Sigmoid colon (tissue), 7 donors: ENCODE measurements at places on chromosomes 7 and 10. TPM values are rescaled to one million over a fixed set of nuclear protein-coding genes. Genes with fewer than 3 reads are reported as not detected.

Gene FAM221A
- 10.7 TPM for total RNA-seq

Gene RHOBTB1
- 8.6 TPM for total RNA-seq

- DNase-seq: peak; percentile 86
Observed at GRCh38 chr10:71748671-71749191, 24.6 kb downstream of the VSIR start.

Gene TRIM8
- total RNA-seq: 70.8 TPM

GRCh38 chr10:62063795-62064472 is 162.4 kb downstream of the ARID5B start:
- DNase-seq: peak; percentile 81

GRCh38 chr7:131521651-131522163 is 34.7 kb downstream of the PODXL start:
- peak; percentile 68 for DNase-seq

DNA sequence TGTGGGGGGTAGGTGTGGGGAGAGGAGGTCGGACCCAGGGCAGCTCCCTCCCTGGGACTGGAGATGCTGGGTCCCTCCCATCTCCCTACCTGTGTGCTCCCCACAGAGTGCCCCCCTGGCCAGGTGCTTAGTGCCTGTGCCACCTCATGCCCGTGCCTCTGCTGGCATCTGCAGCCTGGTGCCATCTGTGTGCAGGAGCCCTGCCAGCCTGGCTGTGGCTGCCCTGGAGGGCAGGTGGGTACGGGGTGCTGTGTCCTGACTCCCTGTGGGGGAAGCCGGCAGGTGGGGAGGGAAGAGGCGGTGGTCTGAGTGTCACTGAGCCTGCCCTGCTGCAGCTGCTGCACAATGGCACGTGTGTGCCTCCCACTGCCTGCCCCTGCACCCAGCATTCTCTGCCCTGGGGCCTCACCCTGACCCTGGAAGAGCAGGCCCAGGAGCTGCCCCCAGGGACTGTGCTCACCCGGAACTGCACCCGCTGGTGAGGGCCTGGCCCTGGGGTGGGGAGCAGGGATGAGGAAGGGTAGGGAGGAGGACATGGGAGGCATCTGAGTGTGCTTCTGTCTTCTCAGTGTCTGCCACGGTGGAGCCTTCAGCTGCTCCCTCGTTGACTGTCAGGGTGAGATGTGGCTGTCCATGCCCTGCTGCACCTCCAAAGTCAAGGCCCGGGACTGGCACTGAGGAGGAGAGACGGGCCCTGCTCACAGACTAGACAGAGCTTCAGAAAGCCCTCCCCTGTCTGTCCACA is 11.7 kb upstream of the ZNF862 start:
- no peak for DNase-seq

GRCh38 chr7:142784096-142784495 is 13.3 kb downstream of the PRSS2 start:
- DNase-seq: peak; percentile 3

DNA sequence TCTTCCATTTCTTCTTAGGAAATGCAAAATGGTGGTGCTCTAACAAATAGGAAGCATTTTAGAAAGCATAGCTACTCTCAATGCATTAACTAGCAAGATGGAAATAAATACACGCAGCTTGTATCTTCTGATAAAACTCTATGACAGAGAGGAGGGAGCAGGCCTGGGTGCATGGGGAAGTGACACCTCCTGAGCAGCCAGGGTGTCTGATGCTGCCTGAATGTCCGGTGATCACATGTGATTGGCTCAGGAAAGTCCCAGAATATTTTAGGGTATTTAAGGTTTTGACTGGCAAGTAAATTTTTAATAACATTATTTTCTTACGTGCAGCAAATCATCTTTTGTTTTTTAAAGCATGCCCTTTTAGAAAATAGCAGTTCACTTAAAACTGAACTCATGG is 261.0 kb upstream of the KLF6 start:
- DNase-seq: no peak

Gene ZNF722
- total RNA-seq: not detected

- DNase-seq: no peak
Observed at GRCh38 chr7:15397159-15397550, 164.7 kb downstream of the AGMO start.

GRCh38 chr7:148633761-148634160 is 43.2 kb downstream of the C7orf33 start:
- no peak for DNase-seq

DNA sequence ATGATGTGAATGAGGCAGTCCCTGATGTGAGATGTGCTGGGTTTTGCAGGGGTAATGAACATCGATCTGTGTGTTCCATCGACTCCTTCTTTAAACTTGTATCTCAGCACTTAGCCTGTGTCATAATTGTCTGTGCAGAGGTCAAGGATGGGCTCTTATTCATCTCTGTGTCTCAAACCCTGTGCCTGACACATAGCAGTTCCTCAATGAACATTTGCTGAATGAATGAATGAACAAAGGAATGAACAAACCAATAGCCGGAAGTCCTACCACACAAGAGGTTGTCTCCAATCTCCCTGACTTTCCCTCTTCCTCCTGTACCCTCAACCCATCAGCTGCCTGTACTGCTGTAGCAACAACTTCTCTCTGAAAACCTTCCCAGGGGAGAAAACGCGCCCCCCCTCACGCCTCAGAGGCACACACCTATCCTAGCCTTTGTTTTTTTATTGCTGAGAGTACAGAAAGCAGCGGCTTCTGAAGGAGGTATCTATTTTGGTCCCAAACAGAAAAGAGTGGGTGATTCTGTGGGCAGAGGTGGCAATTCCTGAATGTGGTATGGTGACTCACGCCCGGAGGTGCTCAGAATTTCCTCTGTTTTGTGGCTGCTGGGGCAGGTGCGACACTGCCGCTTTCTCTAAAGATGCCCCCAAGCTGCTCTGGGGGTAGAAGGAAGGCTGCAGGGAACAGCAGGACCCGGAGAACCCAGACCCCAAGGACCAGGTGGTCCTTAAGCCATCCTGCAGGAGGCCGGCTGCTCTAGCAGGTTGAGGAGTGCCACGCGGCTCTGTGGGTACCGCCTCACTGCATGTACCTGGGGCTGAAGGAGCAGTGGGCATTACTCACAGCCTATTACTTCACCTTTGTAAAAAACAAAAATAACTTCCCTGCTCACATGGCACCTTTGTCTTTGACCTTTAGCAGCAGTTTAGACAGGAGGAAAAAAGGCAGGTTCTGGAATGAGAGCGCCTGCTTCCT is 9.6 kb downstream of the IL2RA start:
- peak; percentile 58 for DNase-seq

- no peak for DNase-seq
Observed at GRCh38 chr7:37304921-37305320, 143.7 kb downstream of the ELMO1 start.

Gene FZD1
- 20.5 TPM for total RNA-seq

GRCh38 chr10:25180801-25181200 is 6.0 kb downstream of the GPR158 start:
- DNase-seq: no peak

- no peak for DNase-seq
Observed at GRCh38 chr7:30900053-30900452, 11.6 kb upstream of the AQP1 start.

DNA sequence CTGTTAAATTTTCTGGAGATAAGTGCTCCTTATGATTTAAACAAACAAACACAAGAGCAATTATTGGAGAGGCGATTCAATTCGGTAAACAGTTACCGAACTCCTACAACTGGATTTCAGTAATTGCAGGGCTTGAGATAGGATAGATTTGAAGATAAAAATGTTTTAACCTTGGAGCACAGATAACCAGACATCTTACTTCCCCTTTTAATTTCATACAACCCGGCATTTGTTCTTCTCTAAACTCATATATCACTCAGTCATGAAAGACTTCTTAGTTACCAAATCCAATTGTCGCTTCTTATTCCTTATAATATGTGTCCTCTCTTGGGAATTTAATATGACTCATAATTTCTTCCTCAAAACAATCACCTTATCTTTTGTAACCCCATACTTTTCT is 235.9 kb upstream of the CSTF2T start:
- no peak for DNase-seq

Gene TRIL
- total RNA-seq: 7.5 TPM

GRCh38 chr7:3312583-3312982 is 11.5 kb downstream of the SDK1 start:
- no peak for DNase-seq

- DNase-seq: no peak
Observed at GRCh38 chr7:75613351-75613750, 121.2 kb downstream of the SPDYE5 start.

GRCh38 chr7:73864981-73865711 is 4.2 kb downstream of the TMEM270 start:
- DNase-seq: no peak

DNA sequence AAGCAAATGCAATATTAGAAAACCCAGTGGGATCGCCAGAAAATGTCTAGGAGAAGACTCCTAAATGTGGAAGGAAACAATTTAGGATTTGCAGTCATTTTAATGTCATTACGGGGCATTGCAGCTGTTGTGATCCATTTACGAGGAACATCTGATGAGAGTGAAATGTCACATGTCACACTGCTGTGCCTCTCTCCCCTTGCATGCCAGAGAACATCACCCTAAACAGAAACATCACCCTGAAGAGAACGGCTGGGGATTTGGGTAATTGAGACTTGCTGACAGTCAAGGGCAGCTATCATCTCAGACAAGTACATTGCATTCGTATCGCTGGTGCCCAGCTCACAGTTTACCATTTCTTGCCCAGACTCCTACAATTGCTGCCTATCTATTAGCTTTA is 785.7 kb upstream of the POM121L12 start:
- no peak for DNase-seq

Gene PRDX3
- total RNA-seq: 176 TPM

GRCh38 chr10:8912108-8912507 is 857.6 kb downstream of the GATA3 start:
- no peak for DNase-seq

- DNase-seq: no peak
Observed at GRCh38 chr10:3867454-3868270, 82.7 kb upstream of the KLF6 start.

Gene FAM20C
- 21.0 TPM for total RNA-seq

DNA sequence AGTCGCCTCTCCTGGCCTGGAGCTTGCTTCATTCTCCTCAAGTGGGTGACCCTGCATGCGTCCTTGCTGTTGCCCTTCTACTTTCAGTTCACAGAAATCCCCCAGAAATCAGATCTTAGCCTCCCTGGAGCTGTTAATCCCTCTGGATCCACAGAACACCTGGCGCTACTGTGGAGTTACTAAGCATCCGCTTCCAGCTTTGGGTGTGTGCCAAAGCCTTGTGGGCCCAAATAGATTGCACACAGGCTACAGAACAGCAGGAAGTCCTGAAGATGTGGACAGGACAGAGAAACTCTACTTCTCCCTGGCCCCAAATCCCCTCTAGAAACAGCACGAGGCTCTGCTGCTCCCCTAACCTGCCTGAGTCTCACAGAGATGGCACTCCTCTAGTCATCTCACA is 36.6 kb upstream of the PDLIM1 start:
- DNase-seq: peak; percentile 83

GRCh38 chr10:29479081-29479925 is 155.5 kb downstream of the SVIL start:
- no peak for DNase-seq

GRCh38 chr10:18136073-18136791 is 4.0 kb upstream of the CACNB2 start:
- no peak for DNase-seq

DNA sequence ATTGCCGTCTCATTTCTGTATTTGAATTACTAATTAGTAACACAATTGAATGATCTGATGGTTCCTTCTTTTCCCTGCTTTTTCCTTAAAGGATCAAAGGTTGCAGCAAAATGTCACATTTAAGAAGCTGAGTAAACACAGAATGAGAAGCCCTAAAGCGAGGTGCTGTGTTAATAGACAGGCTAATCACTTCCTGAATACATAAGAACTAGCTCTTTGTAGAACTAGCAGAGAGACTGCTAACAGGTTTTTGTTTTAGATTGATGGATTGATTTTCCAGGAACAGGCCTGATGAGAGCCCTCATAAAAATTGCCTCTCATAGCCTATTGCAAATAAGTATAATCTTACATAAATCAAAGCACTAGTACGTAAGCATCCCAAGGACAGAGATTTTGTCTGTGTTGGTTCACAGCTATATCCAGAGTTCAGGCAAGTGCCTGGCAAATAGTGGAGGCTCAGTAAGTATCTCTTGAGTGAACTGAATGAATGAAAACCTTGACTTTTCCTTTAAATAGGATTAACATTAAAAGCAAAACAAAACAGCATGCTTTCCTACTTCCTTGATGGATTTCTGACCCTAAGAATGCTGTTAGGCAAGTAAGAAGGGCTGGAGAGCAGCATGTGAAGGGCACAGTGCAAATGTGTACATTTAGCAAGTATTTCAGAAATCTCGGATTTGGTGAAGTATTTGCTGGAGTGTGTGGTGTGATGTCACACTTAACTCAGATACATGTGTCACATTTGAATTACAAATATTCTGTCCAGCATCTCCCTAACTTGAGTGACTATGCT is 3.3 kb downstream of the TMEM229A start:
- no peak for DNase-seq

DNA sequence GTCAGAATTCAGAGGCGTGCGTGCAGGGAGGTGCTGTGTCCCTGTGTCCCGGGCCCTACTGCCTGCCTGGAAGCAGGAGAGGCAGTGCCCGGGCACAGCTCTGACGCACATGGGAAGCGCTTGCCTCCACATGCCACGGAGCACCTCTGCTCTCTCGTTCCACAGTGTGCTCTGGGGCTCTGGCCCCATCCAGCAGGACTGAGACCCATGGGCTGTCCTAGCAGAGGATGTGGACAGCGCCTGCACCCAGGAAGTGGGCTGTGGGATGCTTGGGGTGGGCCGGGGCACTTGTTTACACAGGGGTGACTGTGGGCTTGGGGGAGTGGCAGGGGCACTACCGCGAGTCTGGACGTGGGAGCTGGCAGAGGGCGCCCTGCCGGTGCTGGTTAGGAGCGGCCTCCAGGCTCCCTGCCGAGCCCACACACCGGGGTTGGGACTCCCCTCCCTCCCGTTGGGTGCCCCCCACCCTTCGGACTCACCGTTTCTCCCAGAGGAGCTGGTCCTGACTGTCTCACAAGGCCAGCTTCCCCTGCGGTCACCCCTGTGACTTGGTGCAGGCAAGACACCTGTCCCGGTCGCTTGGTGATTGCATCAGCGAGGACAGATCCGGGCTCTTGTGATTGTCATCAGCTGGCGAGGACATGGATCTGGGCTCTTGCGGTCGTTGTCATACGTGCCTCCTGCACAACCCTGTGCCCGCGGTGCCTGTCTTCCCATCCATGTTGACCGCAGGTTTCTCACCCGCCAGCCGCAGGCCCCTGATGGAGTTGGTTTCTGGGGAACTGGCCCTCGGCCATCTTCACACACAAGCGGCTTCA is 83.1 kb downstream of the NKX6-2 start:
- DNase-seq: peak; percentile 62
